ENCODE measurements at places on chromosomes 11 and 22. TPM values are rescaled to one million over a fixed set of nuclear protein-coding genes. Genes with fewer than 3 reads are reported as not detected.

Gene OR52I1
- total RNA-seq = not detected

Gene PLEKHB1
- 5.6 TPM for total RNA-seq

Gene SCN2B
- not detected for total RNA-seq

Gene CELF1
- 47.6 TPM for total RNA-seq

Gene NEU3
- total RNA-seq = 3.6 TPM

Measured in cardiac ventricle fibroblast (primary cell).